Panc1 (cell line): ENCODE measurements at places on chromosomes 2 and 18.
A peak's percentile ranks its signal among the peaks of the same experiment; 100 is the strongest.

DNA sequence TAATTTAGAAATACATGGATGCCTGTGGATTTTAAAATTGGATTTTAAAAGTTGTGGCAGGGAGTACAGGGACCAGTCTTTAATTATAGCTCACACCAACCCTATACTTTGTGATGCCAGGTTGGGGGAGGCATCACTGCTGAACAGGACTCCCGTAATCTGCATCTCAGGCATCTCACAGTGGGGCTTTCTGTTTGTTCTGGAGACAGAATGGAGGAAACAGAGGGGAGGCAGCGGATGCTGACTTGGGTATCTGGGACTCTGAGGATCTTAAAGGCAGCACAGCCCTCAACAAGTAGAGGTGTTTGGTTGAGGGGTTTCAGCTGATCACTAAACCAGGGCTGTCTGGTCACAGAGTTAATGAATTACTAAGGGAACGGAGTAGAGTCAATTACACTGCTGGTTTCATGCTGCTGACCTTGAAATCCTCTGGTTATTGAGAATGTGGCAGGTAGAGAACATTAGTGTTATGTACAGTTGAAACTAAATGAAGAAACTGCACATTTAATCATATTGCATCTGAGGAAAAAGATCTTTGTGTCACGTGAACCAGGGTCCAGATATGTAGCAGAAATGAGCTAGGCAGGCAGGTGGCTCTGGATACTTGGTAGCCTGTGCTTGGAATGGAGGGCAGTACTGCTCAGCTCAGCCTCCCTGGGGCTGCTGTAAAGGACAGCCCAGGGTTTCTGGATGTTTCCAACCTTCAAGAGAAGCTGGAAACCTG is 40.3 kb downstream of the FHOD3 start:
- no peak for DNase-seq

- no peak for DNase-seq
These were observed 6.2 kb downstream of the ZBTB7C start for GRCh38 chr18:48402953-48403352.

- no peak for DNase-seq
These were observed 57.7 kb downstream of the TMEM247 start for GRCh38 chr2:46537046-46537445.

DNA sequence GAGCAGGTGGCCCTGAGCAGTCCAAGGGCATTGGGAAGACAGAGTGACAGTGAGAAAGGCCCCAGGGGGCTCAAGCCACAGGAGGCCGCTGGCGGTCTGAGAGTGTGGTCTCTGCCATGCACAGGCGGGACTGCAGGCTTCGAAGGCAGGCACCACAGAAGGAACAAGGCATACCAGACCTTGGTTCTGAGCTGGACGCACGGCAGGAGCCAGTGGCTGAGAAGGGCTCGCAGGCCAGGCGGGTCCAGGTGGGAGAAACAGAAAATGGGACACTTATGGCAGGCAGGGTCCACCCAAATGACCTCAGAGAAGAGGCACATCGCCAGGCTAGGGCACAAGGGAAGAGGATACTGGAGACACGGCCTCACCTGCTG is 14.9 kb downstream of the HJURP start:
- no peak for DNase-seq

DNA sequence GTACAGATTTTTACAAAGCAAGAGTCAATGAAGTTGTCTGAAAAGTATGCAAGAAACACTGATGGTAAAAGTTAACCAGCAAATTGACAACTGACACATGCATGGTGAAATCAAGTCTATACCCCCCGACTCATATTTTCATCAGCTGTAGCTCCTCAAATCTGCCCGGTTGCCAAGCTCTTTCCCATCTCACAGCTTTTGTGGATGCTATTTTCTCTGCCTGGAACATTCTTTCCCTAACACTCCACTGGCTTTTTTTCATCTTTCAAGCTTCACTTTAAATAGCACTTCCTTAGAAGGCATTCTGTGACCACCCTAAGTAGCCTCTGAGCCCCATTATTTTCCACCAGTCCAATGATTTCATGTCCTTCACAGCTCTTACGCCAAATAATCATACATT is 18.1 kb downstream of the NBAS start:
- DNase-seq: no peak

GRCh38 chr2:69811591-69811990 is 17.9 kb upstream of the GMCL1 start:
- DNase-seq: no peak

- DNase-seq: no peak
These were observed 119.6 kb upstream of the ARL5A start for GRCh38 chr2:151947813-151948165.

DNA sequence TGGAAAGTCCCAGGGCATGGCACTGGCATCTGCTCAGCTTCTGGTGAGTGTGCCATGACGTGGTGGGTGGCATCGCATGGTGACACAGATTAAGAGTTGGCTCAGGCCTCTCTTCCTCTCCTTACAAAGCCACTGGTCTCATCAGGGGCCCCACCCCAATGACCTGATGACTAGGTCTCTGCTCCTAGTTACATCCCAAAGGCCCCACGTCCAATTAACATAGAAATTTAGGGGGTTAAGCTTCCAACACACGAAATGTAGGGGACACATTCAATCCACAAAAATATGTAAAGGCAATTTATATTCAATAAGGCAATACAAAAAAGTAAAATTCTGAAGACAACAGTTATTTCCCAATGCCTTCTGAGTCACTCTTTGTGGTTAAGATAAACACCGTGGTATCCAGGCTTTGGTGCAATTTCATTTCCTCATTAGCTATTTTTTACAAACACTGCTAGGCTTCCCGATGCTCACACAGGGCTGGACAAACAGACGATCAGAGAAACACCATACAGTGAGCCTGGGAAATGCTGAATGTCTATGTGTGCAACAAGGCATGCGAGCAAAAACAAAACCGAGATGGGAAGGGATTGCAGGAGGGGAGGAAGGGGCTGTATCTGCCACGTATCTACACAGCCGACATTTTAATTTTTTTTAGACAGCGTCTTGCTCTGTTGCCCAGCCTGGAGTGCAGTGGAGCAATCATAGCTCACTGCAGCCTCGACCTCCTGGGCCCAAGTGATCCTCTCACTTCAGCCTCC is 67.2 kb downstream of the MBP start:
- DNase-seq: peak; percentile 93

- no peak for DNase-seq
These were observed 44.6 kb upstream of the GCG start for GRCh38 chr2:162196638-162197037.

DNA sequence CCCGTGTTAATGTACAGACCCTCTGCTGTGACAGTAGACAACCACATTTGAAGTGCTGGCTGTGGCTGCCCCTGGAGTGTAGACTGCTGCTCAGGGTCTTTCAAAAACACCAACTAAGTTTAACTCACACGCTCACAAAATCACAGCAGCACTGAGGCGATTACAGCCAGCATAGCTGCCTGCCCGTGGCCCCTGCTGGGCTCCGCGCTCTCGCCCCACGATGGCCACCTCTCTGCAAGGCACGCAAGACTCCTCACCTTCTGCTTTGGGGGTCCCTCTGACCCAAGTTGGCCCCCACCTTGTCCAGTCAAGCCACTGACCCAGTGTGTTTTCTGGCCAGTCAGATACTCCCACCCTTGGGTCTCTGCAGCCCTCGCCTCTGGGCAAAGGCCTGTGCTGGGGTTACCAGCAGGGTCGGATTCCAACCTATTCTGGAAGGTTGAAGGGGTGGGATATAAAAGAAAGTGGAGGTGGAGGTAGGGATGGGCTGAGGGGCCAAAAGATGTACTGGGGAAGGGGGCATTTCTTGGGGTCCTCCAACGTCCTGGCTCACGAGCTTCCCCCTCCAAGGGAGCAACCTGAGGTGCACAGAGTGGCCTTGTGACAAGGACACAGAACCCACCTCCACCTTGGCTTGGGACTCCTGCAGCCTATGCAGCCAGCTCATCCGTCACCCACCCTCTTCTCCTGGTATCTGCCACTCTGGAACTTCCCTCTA is 2.9 kb upstream of the B3GNT7 start:
- DNase-seq: no peak

- no peak for DNase-seq
These were observed 97.8 kb downstream of the FMNL2 start for GRCh38 chr2:152432765-152433164.
